ENCODE measurements at places on chromosomes 1 and 21.

- no peak for DNase-seq
Measured at GRCh38 chr1:231053493-231054162, 13.6 kb upstream of the FAM89A start.

DNA sequence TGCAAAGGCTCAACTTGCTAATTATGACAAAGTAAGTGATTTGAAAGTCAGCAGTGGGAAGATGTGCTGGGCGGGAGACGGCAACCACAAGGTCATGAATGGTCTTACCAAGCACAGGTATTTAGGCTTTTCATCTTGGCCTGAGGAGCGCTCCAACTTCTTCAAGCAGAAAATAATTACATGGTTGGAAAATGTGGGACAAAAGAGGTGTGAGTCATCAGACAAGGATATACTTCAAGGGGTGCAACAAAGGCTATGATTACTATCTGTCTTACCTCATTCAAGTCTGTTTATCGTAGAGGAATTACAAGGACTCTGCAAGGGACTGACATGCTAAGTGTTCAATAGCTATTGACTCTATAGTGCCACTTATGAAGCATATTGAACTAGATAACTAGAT, 2005.7 kb downstream of the MRPL39 start:
- DNase-seq, result no peak

- DNase-seq, result no peak
Measured at GRCh38 chr1:31660871-31661455, 16.3 kb upstream of the PEF1 start.

DNA sequence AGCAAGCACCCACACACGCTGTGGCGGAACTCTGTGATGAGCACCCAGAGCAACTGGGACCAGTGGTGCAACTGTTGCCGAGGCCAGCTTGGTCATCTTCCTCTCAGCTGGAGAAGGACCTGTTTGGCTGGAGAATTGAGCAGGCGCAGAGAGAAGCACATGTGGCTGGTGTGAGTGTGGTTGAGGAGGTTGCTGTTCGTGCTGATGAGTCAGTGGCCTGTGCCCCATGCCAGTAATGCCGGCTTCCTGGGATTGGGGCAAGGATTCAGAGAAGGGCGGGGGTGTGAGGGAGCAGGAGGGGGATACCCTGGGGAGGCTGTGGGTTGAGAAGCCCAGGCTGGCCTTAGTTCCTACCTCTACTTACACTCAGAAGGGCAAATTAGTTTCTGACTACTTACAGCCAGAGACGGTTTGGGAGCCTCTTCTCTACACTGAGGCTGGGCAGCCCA, 57.5 kb upstream of the EPS8L3 start:
- no peak for DNase-seq

DNA sequence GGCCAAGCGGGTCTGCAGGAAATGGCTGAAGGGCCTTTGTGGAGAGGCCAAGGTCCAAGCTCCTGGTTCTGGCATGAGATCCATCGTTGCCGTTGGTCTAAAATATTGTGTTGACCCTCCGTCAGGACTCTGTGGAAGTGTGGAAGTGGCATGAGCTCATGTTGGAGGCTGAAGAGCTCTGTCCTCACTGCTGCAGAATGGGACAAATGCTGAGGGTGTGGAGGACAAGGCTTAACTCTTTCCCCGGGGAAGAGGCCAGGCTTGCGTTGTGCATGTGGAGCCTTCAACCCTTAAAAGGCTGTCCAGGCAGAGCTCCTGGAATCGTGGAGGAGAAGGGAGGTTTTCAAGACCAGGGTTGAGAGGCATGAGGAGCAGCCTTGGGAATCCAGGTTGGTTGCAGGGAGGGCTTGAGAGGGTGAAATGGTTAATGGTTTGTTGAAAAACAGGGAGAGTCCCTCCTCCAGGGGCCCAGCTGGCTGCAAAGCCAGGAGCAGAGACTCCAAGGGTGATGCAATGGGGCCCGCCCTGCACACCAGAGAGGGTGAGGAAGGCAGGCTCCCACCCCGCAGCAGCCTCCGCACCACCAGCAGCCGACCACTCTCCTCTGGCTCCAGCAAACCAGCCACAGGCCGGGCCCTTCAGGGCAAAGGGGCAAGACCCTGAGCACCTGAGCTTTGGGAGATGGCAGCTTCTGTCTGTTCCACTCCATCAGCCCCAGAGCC, 6.7 kb upstream of the AHCYL1 start:
- DNase-seq, result no peak

GRCh38 chr1:230910755-230911117, 42.4 kb upstream of the C1orf198 start:
- no peak for DNase-seq

DNA sequence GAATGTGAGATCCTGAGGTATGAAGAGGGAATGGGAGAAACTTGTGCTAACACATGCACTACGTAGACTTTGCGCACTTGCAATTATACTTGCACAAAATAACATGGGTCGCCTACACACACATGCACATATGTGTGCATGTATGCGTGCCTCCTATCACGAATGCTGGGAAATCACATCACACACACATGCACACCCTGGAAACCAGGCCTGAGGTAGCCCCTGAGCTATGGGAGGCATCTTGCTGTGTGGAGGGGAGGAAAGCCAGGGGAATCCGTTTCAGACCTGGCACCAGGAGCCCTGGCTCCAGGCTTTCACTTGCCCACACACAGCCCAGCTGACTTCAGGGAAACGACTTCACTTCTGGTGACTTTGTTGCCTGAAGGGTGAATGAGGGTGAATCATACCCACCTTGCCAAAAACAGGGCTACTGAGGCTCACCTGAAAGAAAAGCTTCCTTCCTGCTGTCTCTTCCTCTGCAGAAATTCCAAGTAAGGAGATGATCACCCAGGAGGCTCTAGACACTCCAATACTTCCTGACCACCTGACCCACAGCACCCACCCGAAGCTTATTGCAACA, 136.0 kb upstream of the NGF start:
- DNase-seq, result no peak

DNA sequence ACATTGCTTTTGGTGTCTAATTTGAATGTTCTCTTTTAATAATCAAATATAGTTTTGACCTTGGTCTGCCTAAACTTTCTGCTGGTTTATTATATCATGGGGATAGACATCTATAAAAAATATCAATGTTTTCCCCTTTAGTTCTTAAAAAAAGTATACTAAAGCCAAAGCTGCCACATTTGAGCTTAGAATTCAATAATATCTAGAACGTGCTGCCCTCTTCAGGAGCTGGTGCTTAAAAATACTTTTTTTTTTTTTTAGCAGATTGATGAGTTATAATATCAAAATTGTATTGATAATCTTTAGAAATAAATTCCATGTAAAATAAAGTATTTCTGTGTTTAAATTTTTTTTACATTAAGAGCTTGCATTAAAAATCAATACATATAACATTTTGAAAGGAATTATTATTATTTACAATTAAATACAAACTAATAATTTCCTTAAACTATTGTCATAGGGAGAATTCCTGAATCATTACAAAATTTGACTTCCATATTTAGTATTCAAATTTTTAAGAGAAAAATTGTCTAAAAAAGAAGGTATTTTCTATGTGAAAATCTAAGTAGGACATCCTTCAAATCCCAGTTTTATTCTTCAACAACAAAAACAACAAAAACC, 40.1 kb upstream of the ADGRL2 start:
- no peak for DNase-seq

DNA sequence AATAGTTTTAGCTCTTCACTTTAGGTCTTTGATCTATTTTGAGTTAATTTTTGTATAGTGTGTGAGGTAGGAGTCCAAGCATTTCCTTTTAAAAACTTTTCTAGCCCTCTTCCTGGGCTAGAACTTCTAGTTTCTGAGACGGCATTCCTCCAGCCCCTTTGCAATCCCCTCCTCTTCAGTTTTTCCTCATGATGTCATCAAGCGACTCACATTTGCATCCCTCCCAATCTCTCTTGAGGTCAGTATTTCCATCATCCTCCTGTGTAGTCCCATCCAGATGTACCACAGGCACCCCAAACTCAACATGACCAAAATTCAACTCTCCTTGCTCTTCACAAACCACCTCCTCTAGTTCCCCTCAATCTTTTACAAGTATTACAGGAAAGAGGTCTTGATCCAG, 10.7 kb downstream of the HMGN2 start:
- no peak for DNase-seq

GRCh38 chr1:61391730-61392129, 309.4 kb downstream of the NFIA start:
- no peak for DNase-seq

DNA sequence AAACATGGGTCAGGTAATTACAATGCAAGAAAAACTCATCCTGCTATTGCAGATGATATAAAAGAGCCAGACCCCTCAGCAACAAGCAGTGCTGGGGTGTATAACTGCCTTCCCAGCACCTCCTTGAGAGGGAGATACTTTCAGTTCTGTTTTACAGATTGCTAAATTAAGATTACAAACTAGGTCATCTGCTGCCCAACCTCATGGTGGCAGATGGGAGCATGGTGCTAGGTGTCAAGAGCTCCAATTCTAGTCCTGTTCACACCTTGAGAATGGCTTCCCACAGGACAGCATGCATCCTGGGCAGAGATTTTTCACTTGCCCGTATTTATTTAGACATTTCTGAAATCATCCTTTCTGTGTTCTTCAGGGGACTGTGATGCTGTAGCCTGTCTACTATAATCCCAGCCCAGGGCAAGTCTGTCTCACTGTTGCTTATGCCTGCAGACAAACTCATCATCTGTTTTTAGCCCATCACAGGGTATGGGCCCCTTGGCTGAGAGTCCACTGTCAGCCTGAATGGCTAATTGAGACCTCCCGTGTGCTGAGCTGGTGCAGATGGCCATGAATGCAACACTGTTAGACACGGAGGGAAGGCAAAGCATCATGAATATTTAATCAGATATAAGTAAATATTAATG, 40.2 kb upstream of the PBX1 start:
- no peak for DNase-seq

DNA sequence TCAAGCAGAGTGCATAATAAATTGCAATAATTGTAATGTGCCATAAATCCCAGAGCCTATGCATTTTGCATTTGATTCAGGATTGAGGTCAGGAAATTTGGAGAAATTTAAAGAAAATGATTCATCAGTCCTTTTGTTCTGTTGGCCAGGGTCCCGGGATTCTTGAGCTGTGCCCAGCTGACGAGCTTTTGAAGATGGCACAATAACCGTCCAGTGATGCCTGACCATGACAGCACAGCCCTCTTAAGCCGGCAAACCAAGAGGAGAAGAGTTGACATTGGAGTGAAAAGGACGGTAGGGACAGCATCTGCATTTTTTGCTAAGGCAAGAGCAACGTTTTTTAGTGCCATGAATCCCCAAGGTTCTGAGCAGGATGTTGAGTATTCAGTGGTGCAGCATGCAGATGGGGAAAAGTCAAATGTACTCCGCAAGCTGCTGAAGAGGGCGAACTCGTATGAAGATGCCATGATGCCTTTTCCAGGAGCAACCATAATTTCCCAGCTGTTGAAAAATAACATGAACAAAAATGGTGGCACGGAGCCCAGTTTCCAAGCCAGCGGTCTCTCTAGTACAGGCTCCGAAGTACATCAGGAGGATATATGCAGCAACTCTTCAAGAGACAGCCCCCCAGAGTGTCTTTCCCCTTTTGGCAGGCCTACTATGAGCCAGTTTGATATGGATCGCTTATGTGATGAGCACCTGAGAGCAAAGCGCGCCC, 8.7 kb downstream of the PROX1 start:
- DNase-seq, result no peak

GRCh38 chr1:24636661-24637357, 6.3 kb upstream of the SRRM1 start:
- DNase-seq, result no peak

DNA sequence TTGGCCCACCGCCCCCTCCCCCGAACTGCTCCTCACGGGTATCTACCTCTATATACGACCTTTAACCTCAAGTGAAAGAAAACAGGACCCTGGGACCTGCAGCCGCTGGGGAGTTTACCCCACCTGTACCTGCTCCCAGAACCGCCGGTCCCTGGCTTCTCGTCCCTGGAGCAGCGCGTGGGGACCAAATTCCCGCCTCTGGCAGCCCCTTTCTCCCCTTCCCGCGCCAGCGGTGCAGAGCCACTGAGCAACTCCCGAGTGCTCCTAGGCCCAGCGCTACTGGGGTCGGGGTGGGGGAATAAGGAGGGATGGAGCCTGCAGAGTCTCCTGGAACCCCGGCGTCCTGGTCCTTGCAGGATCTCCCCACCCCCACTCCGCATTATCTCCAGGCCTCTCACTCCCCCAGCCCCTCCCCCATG, 1.6 kb downstream of the SYT6 start:
- DNase-seq, result no peak

- no peak for DNase-seq
Measured at GRCh38 chr1:94543001-94543400, 1.4 kb upstream of the F3 start.

GRCh38 chr1:32801096-32801715, 16.0 kb downstream of the YARS1 start:
- no peak for DNase-seq

DNA sequence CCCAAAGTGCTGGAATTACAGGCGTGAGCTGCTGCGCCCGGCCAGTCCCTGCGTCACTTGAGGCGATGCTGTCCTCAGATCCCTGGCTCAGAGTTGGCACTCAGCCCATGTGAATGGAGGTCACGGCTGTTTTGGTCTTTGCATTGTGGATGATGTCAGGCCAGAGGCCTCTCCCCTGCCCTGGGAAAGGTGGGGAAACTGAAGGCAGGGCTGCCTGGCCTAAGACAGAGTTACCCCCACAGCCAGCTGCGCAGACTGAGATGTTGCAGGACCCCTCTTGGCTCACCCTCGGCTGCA, 821 bp downstream of the MASP2 start:
- no peak for DNase-seq

- no peak for DNase-seq
Measured at GRCh38 chr1:33876970-33877650, 13.2 kb downstream of the HMGB4 start.

- DNase-seq, result no peak
Measured at GRCh38 chr1:3067301-3067670, 1.7 kb upstream of the PRDM16 start.

GRCh38 chr21:39105341-39105765, 77.9 kb downstream of the PSMG1 start:
- DNase-seq, result no peak

DNA sequence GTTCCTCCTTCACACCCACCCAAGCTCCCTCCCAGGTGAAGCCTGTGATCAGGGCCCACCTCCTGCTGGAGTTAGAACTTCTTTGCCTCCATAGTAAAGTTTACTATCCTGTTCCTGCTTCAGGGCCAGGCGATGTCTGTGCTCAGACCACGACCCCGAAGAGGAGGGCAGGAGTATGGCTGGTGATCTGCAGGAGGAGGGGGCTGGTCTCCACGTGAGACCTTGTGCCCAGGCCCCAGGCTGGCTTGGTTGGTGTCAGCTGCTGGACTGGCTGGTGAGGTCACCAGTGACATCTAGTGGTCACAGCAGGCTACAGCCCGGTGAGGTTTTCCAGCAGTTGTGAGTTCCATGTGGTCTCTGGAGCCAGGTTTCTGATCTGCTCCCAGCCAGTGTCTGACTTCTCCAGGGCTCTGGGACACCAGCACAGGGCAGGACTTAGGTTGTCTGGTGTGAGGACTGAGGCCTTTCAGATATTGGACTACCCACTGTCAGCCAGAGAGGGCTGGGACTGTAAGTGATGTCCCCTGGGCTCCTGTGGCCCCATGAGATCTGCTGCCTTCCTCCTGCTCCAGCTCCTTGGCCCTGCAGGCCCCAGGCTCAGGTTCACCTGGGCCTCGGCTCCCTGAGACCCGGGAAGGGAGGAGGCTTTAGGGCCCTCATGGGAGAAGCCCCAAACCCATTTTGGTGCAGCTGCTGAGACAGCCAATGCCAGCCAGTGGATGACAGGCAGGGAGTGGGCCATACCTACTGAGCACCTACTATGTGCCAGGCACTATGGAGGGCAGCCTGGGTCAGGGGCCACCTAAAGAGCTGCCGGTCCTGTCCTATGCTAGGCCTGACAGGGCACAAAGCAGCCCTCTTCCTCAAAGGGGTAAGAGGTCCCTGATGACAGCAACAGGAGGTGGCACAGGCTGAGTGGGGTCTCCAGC, 6.0 kb upstream of the UBL4B start:
- peak; percentile 52 for DNase-seq

Measured in iPS DF 19.7 (cell line).